ENCODE measurements at places on chromosomes 4 and X.

DNA sequence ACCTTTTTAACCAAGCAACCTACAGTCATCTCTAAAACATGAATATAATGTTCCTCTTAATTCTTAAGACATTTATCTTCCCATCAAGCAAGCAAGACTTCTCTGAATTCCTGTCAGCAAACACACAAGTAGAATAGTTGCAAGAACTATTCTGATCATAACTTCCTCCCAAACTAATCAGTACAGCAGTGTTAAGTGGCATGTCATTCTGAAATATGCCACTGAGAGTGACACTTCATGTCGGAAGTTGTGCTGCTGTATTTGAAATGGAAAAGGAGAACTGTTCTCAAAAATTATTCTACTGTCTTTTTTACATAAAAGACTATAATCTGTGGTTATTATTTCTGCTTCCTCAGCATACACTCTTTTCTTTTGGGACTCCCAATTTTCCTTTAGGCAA, 546.6 kb downstream of the PCDH18 start:
- DNase-seq, result no peak

- no peak for DNase-seq
Observed at GRCh38 chr4:57691370-57691769, 581.2 kb upstream of the IGFBP7 start.

GRCh38 chrX:86946569-86946968, 571.0 kb upstream of the KLHL4 start:
- no peak for DNase-seq

DNA sequence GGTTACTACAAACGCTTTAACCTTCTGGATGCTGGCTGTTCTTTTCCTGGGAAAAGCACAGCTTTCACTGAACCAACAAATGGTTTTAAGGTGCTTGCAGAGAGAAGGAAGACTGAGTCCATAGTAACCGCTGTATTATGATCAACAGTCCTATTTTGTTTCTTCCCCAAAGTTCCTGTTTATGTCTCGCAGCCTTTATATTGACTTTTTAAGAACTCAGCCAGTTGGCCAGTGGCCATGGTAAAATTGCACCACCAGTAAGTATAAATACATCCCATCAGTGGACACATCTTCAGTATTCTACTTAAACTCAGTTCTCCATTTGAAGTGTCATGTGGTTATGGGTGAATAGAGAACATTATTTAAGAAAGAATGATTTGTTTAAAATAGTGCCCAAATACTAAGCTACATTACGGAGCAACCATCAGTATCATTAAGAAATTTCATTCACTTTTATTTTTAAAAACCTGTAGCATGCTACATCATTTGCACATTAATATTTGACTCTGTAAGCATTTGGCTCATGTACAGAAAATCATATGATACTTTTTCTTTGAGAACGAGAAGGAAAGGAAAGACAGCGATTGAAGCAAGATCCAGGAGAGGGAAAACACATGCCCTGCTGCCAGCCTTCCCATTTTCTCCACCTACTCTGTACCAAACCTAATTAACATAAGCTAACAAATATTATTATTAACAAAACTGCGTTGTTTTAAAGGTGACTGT, 287.0 kb downstream of the ARHGAP24 start:
- DNase-seq, result no peak

- DNase-seq, result no peak
Observed at GRCh38 chrX:150767475-150768131, 74.4 kb downstream of the MTMR1 start.

GRCh38 chrX:25022499-25023325, 6.9 kb upstream of the ARX start:
- DNase-seq, result no peak

- DNase-seq, result no peak
Observed at GRCh38 chrX:65677954-65678469, 10.6 kb downstream of the MSN start.
